ENCODE measurements at places on chromosomes 3 and 15. TPM values are rescaled to one million over a fixed set of nuclear protein-coding genes. Genes with fewer than 3 reads are reported as not detected.
A peak's percentile ranks its signal among the peaks of the same experiment; 100 is the strongest.

DNA sequence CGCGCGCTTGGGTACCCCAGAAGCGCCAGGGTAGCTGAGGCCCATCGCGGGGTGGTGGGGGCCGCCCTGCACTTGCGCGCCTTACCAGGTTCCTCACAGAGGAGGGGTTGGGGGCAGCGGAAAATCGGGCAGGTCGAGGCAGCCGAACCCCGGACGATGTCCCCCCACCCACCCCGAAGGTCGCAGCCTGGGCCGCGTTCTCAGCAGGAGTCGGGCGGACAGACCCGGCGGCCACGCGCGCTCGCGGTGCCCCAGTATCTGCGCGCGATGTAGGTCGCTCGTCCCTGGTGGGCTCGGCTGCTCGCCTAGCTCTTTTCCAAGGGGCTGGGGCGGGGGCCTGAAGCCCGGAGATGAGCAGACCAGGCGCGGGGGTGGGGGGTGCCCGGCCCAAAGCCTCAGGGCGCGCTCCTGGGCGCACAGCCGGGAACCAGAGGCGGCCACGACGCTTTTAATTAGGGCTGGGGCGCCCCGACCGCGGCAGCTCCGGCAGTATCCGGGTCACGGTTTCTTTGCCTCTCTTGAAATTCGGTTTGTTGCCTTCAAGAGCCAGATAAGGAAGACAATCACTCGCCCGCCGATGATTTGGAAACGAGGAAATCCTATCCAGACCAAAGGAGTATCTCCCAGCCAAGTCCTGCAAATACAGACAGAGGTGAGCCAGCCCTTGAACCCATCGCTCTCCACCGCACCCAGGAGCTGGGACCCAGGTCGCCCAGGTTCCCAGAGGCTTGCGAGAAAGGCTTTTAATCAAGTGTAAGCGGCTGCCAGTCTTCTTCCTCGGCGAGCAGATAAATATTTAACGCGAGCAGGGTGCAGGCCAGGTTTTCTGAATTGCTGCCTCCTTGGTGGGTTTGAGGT, 4.6 kb downstream of the SKOR1 start:
- DNase-seq, result no peak

DNA sequence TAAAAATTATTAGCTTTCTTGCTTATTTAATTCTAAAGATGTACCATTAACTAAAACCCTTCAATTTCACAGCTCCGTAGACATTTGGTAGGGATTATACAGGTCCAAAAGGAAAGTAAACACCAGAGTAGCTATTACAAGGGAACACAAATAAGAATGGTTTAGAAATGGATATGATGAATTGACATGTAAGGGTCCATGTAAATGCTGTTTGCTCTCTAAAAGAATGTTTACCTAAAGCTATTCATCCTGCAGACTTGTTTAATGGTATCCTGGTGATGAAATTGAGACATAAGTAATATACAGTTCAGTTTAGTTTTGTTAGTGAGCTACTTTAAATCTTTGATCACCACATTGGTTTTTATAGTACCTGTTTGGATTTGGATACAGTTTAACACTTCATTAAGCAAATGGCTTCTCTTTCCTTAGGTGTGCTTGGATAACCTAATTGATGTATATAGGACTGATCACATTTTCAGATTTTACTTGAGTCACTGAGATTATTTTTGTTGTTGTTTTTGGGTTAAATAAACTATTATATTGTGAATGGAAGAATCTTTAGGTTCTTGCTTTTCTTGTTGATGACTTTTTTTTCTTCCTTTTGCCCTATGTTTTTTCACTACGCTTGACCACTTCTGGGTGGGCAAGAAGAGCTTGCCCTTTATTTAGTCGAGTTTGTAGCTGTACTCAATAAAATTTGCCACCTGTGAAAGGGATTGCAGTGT, 115.4 kb downstream of the TCF12 start:
- no peak for DNase-seq

DNA sequence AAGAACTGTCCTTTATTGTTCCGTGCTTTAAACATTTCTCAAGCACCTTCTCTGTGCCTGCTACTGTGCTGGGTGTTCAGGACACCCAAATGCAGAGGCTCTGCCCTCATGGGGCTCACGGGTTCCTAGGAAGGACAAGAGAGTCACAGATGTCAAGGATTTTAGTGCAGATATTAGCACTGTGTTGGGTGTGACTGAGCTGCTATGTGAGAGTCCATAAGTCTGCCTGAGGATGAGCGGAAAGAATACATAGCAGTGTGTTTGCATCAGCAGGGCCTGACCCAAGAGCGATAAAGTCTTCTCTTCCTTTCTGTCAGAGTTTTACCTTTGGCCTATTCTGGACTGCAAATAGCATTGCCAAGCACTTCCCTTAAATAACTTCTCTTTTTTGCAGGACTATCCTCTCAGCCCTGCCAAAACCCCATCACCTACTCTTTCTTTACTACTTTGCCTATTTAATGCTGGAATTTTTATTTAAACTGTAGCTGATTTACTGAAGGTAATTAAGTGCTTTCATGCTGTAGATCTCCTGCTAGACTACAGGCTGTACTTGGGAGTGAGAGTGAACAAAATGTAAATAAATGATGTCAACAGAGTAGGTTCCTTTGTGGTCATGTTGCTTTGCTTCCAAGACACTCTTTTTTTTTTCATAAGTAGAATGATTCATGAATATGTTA, 459.4 kb upstream of the TPRG1 start:
- DNase-seq, result no peak

GRCh38 chr3:194028434-194029004, 107.4 kb upstream of the HES1 start:
- DNase-seq, result no peak

GRCh38 chr3:193962986-193963685, 172.8 kb upstream of the HES1 start:
- no peak for DNase-seq

- DNase-seq, result peak; percentile 75
Measured at GRCh38 chr15:91940496-91941381, 87.2 kb downstream of the SLCO3A1 start.

DNA sequence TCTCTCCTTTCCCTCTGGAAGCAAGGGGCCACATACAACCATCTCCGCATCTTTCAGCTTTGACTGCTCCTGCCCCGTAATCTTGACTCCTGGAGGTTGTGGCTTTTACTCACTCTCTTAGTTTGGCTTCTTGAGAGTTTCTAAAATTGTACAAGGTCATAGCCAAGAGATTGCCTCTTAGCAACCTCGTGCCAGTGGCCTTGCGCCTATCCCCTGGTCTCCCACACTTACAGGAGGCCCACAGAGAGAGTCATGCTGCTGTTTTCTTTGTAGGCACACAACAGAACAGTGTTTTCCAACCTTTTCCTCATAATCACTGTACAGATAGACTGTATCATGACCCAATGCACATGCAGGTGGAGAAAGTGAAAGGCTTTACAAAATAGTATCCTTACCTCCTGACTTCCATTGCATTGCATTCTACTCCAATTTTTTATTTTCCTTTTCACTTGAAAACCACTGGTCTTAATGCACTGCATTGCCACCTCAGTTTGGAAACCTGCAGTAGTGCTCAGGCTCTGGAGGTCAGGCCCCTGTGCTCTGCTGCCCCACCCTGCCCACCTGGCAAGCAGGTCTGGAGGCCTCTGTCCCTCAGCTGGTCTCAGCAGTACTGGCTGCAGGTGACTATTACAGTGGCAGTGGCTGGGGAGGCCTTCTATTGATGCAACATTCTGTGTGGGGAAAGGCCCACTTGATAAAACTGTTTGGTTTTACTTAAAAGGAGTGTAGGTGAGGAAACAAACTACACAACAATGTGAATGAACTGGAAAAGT, 156.2 kb downstream of the DNAJB8 start:
- no peak for DNase-seq

GRCh38 chr3:13792512-13793371, 87.1 kb downstream of the WNT7A start:
- no peak for DNase-seq

DNA sequence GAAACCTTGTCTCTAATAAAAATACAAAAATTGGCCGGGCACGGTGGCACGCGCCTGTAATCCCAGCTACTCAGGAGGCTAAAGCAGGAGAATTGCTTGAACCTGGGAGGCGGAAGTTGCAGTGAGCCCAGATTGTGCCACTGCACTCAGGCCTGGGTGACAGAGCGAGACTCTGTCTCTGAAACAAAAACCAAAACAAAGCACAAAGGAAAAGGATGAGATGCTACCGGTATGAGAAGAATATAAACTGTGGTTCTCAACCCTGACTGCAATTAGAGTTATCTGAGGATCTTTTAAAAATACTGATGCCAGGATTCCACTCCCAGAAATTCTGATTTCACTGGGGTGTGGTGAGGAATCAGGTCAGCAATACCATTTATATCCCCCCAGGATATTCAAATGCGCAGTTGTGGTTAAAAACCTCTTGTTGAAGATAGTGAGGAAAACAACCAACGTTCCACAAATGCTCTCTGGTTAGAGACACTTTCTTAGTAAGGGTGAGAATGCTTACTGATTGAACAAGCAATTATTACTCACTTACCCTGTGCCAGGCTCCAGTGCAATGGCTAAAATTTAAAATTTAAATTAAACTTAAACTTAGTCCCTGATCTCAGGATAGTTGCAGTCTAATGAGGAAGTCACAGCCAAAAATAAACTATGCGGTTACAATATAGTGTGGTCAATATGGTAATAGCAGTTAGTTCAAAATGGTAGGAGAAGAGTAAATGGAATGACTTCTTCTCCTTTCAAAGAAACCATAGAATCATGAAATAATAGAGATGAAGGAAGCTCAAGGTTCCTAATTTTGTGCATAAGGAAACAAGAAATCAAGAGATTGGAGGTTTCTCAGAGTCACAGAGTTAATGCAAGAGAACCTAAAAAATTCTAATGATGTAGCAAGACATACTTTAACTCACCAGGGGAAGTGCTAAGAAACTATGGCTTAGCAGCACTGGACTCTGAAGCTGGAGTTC, 109.5 kb downstream of the SSR3 start:
- no peak for DNase-seq

DNA sequence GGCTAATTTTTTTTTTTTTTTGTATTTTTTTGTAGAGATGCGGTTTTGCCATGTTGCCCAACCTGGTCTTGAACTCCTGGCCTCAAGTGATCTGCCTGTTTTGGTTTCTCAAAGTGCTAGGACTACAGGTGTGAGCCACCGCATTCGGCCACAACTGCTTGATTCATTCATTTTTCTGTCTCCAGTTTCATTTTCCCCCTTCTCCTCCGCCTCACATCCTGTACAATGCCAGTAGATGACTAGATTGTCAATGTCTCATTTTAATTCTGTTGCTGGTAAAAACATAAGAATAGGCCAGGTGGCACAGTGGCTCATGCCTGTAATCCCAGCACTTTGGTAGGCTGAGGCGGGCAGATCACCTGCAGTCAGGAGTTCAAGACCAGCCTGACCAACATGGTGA, 12.0 kb upstream of the ZNF592 start:
- DNase-seq, result no peak

DNA sequence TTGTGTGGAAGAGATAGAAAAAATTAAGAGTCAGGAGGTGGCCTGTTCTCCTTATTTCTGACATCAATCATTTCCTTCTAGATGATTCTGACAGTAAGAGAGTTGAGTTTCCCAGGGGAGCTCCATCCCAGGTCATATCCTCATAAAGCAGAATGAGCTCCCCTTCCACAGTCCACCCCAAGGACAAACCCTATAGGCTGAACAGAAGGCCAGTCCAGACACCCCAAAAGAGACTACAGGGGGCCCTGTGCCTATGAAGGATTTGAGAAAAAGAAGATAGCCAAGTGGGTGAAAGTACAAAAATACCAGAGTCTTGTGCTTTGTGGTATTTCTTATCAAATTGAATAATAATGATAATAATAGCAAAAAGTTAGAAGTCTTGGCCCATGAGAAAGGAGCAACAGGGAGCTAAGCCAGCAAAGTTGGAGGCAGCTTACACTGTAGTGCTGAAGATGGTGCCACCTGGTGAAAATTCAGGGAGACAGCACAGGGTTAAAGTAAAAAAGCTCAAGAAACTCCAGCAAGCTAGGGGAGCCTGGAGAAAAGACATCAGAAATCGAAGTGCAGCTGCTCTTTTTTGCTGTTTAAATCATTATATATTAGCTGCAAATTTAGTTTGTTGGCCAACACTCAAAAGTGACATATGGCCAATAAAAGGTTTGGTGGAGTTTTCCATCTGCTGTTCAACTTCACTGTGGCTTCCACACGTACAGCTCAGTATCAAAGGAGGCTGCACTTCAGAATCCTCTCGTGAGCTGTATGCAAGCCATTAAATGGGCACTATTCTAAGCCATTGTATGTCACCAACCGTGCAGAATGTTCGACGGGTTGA, 35.8 kb upstream of the SLC24A5 start:
- DNase-seq, result peak; percentile 66

DNA sequence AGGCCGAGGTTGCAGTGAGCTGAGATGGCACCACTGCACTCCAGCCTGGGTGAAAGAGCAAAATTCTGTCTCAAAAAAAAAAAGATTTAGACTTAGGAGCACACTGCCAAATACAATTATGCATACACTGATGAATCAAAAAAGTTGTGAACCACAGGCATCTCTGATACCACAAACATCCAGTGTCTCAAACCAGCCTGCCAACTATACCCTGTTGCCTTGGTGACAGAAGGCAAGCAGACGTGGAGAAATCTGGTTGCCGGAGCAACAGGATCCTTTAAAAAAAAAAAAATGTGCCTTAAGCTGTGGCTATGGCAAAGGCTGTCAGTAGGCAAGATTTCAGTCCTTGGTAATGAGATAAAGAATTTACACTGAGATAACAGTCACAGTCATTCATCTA, 202.3 kb downstream of the NEK10 start:
- DNase-seq, result no peak

GRCh38 chr3:176776622-176777175, 420.6 kb downstream of the TBL1XR1 start:
- DNase-seq, result no peak

DNA sequence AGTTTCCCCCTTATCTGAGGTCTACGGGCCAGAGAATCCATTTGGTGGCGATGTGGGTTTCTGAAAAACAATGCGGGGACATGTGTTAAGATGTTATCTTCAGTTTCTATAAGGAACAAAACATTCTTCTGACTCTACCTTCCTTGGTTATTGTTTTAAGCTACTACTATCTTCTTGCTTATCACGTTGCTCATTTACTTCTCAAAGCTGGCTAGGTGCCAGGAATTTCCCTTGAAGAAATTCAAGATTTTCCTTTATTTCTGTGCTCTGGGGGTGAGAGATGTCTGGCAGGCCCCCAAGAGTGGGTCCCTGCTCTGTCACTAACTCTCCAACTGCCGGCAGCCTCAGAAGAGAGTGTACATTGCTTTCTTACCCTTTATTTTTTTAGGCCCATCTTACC, 119.8 kb downstream of the RYR3 start:
- DNase-seq, result no peak

GRCh38 chr3:40585381-40586016, 60.7 kb downstream of the ZNF621 start:
- no peak for DNase-seq

DNA sequence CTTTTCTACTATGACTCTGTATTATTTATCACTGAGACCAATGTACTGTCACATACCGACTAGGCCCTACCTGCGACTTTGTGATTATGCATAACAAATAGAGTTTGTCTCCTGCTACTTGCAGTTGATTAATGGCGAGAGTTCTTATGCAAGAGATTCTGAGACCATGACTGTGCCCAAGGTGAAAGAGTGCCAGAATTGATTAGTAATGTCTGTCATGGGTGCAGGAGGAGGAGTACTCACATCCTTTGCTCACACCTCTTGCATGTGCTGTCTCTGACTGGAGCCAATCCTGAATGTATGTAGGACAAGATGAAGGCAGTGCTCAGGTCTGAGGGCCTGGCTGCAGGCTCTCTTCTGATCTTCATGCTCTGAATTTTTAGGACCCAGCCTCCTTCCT, 260.7 kb downstream of the THSD4 start:
- no peak for DNase-seq

GRCh38 chr3:60160111-60160821, 1091.0 kb downstream of the FHIT start:
- no peak for DNase-seq

HLTF gene
- 30.2 TPM for total RNA-seq

GMNC gene
- total RNA-seq, result 1.9 TPM

SLC6A20 gene
- 35.2 TPM for total RNA-seq

RBPMS2 gene
- 8.2 TPM for total RNA-seq

SLC41A3 gene
- total RNA-seq, result 74.3 TPM

UACA gene
- total RNA-seq, result 92.7 TPM

All from kidney (tissue), 22 donors.